NCI-H2029 treated with DMSO at 0.1 percent for 48 hours (cell line): ENCODE measurements at places on chromosomes 11 and 22.

GRCh38 chr11:11732116-11732515 lies 109.7 kb upstream of the USP47 start:
- DNase-seq = no peak

GRCh38 chr11:103536335-103536722 lies 427.1 kb downstream of the DYNC2H1 start:
- no peak for DNase-seq

GRCh38 chr11:73141031-73141308 lies 1.1 kb downstream of the FCHSD2 start:
- no peak for DNase-seq

DNA sequence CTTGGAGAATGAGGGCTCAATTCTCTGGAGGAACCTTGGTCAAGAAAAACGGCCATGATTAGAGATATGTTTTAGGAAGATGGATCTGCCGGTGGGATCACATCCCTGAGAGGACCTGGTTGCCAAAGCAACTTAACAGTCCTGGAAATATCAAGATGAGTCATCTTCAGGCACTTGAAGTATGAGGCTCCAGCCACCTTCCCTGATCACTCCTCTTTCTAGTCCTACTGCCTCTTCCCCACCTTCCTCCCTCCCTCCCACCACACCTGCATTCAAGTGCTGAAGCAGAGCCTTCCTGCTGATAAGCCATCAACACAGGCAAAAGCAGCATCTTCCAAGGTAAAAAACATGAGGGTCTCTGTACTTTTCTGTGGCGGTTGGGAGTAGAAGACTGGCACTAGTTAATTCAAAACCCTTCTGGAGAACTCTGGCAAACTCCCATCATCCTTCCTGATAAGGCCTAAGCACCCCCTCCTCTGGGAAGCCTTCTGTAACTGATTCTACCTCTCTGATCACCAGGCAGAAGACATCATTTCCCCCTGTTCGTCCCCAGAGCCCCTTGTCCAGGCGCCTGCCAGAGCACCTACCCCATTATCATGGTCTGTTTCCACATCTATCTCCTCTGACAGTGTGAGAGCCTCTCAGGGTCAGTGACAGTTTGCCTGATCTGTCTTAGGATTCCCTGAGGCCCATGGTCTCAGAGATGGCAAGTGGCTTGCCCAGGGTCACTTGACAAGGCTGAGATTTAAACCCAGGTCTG lies 79.8 kb downstream of the CLPB start:
- no peak for DNase-seq

- no peak for DNase-seq
Observed at GRCh38 chr11:63769714-63770455, 1.3 kb upstream of the ZFTA start.

DNA sequence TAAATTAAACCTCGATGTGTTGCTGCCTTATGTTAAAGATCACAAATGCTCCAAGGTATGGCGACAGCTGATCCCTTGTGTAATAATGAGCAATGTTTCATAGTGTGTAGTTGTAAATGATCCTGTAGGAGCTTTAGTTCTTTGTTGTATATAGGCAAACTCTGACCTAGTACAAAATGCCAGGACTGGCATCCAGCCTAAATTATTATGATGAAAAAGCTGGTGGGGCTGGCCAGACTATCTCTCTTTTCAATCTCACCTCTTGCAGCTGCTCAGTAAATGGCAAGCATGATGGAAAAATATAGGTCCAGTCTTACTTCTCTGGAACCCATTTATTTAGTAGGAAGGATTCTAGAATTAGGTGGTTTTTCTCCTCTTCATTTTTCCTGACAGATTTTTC lies 345.1 kb upstream of the C11orf87 start:
- DNase-seq = no peak

- DNase-seq = no peak
Observed at GRCh38 chr11:4095509-4096230, 1.1 kb downstream of the RRM1 start.

DNA sequence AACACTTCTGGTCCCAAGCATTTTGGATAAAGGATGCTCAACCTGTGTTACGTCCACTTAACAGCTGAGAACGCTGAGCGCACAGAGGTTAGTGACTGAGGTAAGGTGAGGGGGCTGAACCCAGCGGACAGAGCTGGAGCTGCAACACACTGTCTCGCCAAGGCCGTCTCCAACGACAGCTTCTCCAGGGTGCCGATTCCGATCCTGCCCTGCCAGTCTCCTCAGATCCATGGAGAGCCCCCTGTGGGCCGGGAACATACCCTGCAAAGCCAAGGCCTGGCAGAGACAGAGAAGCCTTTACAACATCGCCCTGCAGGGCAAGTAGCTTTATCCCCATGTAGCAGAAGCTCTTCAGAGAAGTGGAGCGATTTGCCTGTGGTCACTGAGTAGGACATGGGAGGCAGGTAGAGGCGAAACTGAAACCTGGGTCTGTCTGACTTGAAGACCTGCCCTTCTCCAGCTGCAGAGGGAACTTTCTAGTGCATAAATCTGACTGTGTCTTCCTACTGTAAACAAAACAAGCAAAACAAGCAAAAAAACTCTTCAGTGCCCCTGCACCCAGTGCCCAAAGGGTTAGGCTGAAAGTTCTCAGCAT lies 72.8 kb downstream of the SCUBE1 start:
- DNase-seq = no peak

DNA sequence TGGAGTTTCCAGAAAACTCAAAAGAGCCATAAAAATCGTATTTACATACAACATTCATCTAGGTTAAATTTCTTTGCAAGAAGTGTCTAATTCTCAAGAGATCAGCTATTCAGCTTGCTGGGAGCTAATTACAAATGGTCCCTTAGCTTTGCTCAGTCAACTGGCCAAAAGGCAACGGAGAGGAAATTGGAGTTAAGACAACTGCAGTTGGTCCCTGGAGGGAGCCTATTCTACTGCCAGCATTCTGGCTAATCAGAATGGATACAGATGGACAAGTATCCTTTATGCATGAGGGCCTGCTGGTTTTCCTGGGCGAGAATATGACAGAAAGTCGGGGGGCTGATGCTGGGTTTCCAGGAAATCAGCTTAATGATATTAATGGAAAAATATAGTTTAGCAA lies 45.5 kb downstream of the KCNJ1 start:
- DNase-seq = no peak
